Chondrocyte (in vitro differentiated cells): ENCODE measurements at places on chromosomes 3 and 15. TPM values are rescaled to one million over a fixed set of nuclear protein-coding genes. Genes with fewer than 3 reads are reported as not detected.

- no peak for DNase-seq
These were observed 117.0 kb upstream of the TSPAN3 start for GRCh38 chr15:77187751-77188464.

- no peak for DNase-seq
These were observed 252.9 kb downstream of the EBLN2 start for GRCh38 chr3:73314151-73314951.

- no peak for DNase-seq
These were observed 60.5 kb downstream of the TBL1XR1 start for GRCh38 chr3:177136741-177137140.

DNA sequence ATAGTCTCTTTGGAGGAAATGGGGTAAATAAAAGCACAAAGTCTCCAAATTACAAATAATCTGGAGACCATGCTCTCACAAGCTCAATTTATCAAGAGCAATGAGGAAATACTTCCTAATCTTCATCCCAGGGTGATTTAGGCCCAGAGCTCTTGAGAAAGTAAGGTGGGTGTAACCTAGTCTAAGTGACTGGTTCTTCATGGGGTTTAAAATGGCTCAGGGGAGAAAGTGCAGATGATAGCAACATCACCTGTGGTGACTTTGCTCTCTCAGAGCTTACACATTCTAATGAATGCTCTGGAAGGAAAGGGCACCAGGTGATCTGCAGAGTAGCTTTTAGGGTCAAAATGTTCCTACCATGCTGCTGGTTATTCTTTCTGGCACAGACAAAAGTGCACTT is 118.4 kb upstream of the TP63 start:
- DNase-seq = no peak

DNA sequence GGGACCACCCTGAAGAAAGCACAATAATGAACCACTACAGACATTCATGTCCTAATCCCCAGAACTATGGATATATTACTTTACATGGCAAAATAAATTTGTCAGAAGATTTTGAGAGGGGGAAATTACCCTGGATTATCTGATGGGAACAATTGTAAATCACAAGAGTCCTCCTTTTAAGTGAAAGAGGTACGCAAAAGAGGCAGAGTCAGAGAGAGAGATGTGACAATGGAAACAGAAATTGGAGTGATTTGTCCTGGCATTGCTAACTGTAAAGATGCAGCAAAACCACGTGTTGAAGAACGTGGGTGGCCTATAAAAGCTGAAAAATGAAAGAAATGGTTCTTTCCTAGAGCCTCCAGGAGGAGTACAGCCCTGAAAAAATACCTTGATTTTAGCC is 1121.4 kb upstream of the ALCAM start:
- DNase-seq = no peak

The RASSF1 gene
- 17.3 to 22.4 TPM (median 21.8 TPM) in 3 replicates for total RNA-seq

- DNase-seq = no peak
These were observed 93.3 kb upstream of the SLC4A7 start for GRCh38 chr3:27577504-27577903.

- no peak for DNase-seq
These were observed 32.4 kb upstream of the ALCAM start for GRCh38 chr3:105334138-105334882.

DNA sequence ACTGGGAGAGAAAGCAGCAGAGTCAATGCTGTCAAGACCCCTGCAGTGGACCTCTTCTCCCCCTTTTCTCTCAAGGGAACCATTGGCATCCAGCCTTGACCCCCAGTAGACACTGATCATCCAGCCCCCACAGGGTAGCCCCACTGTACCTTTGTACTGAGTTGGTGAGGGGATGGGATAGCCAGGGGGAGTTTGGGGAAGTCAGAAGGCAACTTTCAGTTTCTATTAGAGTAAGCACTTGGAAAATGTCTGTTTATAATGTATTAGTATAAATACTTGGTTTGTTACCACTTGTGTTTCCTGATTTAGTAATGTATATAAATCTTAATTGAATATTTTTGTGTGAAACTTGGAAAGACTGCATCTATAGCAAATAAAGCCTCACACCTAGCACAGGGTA is 25.0 kb downstream of the DAG1 start:
- no peak for DNase-seq

DNA sequence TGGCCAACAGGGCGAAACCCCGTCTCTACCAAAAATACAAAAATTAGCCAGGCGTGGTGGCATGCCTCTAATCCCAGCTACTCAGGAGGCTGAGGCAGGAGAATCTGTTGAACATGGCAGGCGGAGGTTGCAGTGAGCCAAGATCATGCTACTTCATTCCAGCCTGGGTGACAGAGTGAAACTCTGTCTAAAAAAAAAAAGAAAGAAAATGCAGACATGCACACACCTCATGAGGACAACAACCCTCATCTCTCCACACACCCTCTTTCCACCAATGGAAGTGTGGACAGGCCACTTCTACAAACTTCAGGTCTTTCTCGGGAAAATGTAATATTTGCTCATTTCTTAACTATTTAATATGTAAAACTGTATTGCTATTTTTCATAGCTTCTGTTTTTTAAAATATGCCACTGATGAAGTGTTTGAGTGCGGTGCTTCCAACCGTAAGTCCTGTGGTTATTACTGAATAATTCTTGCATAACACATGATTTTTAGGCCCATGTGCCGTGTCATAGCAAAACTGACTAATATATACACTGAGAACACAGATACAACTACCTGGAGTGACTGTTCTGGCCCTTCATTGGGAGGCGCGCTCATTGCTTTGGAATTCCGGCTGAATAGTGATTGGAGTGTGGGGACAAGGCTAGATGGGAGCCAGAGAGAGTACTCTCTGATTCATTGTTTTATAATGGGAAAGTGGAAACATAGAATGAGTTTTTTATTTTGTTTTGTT is 23.1 kb downstream of the LRRC31 start:
- no peak for DNase-seq

The SOX14 gene
- total RNA-seq = not detected in 3 replicates

The SCAMP5 gene
- total RNA-seq = 20.6 to 29.3 TPM (median 22.4 TPM) in 3 replicates

DNA sequence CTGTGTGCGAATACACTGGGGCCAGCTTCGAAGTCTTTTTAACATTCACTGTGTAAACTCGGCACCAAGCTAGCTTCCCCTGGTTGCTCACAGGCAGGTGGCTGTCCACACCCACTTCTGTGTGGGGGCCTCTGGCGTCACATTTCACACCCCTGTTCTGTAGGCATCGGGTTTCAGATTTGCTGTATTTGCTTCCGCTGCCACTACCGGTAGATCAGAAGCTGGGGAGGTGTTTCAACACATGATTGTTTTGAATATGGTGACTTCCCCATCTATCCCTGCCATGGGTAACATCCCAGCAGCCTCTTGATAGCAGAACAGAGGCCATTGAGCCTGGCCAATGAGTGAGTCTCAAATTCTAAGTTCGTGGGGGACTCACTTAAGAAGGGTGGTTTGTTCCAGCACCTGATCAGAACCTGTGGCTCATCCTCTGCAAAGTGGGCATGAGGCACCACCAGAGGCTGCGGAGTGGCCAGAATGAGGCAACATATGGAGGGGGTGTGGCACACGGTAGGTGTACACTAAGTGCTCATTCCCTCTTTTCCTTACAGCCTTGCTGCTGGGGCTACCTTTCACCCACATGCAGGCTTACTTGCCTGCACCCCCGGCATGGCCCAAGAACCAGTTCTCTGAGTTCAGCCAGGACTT is 61.5 kb downstream of the IQSEC1 start:
- peak; percentile 37 for DNase-seq

- DNase-seq = no peak
These were observed 831.7 kb downstream of the CADM2 start for GRCh38 chr3:85790445-85791030.

The STAC gene
- 0.07 TPM in 1 of 3 replicates, not detected in the others for total RNA-seq

The TUSC7 gene
- not detected in 3 replicates for total RNA-seq

DNA sequence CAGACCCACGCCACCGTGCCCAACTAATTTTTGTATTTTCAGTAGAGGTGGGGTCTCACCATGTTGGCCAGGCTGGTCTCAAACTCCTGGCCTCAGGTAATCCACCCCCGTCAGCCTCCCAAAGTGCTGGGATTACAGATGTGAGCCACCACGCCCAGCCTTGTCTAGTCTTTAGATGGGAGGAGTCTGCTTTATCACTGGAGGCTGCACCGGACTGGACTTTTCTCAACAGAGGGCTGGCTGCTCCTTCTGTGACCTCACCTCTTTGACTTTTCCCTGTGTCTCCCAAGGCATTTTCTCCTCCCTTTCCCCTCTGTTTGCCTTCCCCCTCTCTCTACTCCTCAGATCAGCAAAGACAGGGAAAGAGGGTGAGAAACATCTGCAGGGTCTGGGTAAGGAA is 28.5 kb downstream of the SLCO2A1 start:
- DNase-seq = no peak

- no peak for DNase-seq
These were observed 15.3 kb downstream of the CCR8 start for GRCh38 chr3:39344746-39345344.

The SLC26A6 gene
- 66.8 to 70.5 TPM (median 69.3 TPM) in 3 replicates for total RNA-seq

DNA sequence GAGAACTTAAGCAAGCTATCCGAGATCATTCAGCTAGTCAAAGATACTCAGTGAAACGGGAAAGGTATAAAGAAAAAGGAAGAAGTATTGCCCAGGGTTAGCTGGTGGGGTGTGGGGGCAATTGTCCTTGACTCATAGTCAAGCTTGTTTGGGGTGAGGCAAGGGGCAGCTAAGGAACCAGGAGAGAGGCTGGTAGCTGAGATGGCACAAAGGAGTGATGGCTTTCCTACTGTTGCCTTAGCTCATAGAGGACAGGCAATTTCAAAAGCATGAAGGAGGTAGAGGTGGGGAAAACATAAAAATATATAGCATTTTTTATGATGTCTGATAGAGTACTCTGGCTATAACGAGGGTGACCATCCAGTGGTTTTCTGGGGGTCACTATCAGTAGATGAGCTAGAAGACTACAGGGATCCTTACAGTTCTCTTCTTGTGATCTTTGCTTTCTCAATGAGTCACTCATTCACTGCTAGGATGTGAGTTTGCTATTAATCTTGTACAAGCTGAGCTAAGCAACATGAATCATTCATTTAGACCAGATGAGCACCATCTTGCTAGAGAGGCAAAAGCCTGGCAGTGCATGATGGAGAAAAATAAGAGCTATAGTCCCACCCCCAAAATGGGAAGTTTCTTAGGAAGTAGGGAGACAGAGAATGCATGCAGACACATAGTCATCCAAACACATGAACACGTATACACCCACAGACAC is 207.1 kb upstream of the PFN2 start:
- no peak for DNase-seq

GRCh38 chr3:186953011-186953487 is 22.7 kb downstream of the ST6GAL1 start:
- DNase-seq = no peak

DNA sequence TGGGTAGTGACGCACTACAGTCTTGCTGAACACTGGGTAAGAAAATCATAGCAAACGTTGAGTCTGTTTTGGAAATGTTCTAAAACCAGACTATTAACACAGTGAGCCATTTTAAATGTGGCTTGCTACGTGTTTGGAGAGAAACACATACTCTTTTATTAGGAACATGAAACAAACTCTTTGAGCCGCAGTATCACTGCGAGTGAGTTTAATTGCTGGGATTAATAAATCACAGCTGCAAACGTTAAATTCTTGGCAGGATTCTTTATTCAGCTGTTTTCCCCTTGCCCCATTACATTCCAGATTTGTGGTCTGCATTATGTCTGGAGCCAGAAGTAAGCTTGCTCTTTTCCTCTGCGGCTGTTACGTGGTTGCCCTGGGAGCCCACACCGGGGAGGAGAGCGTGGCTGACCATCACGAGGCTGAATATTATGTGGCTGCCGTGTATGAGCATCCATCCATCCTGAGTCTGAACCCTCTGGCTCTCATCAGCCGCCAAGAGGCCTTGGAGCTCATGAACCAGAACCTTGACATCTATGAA is 33.6 kb downstream of the BTD start:
- no peak for DNase-seq

The GOLGA6L10 gene
- 1.2 to 2.4 TPM (median 2.0 TPM) in 3 replicates for total RNA-seq

DNA sequence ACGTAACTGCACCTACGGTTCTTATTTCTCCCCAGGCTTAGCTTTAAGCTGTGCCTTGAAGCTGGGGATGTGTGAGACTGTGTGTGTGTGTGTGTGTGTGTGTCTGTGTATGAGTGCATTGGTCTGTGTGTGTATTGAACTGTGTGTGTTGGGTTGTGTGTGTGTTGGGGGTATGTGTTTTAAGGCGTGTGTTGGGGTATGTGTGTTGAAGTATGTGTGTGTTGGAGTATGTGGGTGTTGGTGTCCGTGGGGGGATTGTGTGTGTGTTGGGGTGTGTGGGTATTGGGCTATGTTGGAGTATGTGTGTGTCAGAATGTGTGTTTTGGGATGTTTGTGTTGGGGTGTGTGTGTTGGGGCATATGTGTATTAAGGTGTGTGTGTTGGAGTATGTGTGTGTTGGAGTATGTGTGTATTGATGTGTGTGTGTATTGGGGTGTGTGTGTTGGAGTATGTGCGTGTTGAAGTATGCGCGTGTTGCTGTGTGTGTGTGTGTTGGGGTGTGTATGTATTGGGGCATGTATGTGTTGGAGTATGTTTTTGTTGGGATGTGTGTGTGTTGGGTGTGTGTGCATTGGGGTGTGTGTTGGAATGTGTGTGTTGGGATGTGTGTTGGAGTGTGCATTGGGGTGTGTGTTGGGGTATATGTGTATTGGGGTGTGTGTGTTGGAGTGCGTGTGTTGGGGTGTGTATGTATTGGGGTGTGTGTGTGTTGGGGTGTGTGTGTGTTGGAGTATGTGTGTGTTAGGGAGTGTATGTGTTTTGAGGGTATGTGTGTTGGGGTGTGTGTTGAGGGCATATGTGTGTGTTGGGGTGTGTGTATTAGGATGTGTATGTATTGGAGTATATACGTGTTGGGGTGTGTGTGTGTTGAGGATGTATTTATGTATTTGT is 76.4 kb downstream of the LSM3 start:
- DNase-seq = peak; percentile 4

GRCh38 chr15:92846741-92847140 is 53.4 kb upstream of the CHD2 start:
- DNase-seq = no peak

The HAPLN3 gene
- total RNA-seq = 29.9 to 78.2 TPM (median 73.7 TPM) in 3 replicates

The GOLGA8T gene
- total RNA-seq = 0.20 TPM in 1 of 3 replicates, not detected in the others

- no peak for DNase-seq
These were observed 423.4 kb upstream of the WNT5A start for GRCh38 chr3:55910543-55910942.

The ADGRG7 gene
- not detected in 3 replicates for total RNA-seq

DNA sequence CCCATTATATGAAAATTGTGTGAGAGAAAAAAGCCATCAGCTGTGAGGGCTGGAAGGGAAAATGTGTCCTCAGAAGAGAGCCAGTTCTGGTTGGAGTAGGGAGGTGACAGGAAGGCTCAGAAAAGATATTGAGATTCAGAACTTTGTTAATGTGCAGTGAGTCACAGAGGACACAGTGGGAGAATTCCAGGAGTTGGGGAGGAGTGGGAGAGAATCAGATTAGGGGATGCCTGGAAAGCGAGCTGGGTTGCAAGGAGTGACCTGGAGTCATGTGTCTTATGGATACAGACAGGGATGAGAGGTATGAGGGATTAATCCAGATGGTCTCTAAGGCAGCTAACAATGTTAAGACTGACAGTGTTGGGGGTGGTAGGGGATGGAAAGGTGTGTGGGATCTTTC is 67.5 kb downstream of the CHST2 start:
- DNase-seq = no peak
